GM20000 (cell line): ENCODE measurements at places on chromosomes 5 and 9.

DNA sequence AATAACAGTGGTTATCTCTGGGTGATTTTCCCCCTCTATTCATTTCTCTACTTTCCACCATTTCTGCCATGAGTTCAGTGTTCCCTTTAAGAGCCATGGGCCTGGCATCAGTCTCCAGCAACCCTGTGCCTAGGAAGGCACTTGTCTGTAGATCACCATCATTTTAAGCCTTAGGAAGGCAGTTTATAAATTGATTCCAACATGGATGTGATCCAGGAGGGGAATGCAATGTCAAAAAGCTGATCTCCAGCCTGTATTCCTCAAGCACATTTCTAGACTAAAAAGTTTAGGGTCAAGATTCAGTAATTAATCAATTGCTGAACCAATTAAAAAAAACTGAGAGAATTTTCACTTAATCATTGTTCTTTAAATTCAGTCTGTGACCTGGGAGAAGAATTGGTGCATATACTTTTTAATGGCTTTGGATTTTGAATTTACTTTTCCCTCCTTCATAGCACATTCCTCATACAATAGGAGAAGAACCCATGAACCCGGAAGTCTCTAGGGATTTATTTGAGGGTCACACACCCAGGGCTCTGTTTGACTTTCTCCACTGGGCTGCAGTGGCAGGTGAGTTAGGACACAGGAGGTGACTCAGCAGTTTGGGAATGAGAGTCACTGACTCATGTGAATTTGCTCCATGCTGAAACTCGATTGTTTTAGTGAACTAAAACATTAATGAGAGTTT is 6.1 kb upstream of the ERMP1 start:
- DNase-seq: no peak

- no peak for DNase-seq
These were observed 69.8 kb upstream of the RAI14 start for GRCh38 chr5:34586117-34586885.

- no peak for DNase-seq
These were observed 17.1 kb downstream of the GKAP1 start for GRCh38 chr9:83800236-83801033.

- no peak for DNase-seq
These were observed 331.5 kb downstream of the SLIT3 start for GRCh38 chr5:168969326-168969886.

DNA sequence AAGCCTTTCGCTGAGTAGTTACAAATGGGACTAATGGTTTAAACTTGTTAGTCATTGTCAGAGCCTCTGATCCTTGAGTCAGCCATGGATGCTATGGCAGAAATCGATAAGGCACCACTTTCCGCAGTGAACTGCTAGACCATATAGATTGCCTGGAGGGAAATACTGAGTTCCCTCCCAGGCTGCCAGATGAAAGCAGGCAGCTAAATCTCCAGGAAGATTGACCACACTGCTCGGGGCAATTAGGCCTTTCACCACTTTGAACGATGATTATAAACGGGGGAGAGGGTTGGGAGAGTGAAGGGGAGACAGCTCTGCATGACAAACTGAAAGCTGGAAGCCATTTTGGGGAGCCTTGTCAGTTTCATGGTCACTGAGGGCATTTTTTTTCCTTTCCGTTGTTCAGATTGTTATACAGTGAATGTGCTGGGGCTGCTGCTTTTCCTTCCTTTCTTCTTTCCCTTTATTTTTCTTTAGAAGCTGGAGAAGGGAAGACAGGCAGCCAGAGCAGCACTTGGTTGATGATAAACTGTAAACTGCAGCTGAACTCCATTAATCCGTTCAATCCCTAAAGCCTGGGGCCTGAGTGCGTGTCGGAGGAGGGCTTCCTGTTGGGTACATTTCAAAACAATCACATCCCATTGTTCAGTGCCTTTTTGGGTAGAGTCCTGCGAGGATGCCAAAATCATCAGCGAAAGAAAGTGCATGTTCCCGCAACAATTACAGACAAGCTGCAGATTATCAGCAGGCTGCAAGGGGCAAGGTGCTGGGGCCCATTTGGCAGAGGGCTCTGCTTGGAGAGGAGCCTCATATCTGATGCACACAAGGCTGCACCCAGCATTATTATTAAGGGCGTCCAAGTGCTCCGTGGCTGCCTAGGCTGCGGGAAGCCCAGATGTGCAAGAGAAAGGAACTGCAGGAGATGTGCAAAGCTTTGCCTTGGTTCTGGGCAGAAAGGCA is 308.4 kb downstream of the PSAT1 start:
- no peak for DNase-seq

GRCh38 chr9:89980600-89980999 is 375.8 kb downstream of the GADD45G start:
- DNase-seq: no peak

GRCh38 chr5:160171666-160172065 is 52.4 kb upstream of the PWWP2A start:
- no peak for DNase-seq

DNA sequence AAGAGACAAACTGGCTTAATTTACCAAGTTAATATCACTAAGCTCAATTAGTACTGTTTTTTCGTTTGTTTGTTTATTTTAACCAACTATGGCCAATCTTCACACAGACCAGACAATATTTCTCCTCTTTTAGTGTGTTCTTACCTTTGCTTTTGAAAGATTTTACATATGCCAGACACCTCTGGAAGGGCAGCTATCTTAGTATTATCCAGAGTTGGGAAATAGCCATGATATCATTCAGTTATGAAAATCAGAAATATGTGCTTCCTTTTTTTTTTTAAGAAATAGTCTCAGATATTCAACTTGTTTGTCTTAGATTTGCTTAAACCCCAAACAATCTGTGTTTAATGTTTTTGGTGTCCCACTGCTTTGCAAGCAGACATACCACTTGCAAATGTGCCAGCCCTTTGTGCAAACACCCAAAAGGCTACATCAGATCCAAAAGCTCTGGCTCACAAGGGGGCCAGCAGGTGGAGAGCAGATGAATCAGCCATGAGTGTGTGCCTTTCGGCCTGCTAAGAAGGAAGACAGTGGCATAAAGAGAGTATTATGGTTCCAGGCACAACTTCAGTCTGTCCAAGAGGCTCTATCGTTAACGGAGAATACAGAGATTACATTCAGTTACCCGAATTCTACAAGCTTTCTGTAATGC is 147.6 kb downstream of the EFNA5 start:
- no peak for DNase-seq

DNA sequence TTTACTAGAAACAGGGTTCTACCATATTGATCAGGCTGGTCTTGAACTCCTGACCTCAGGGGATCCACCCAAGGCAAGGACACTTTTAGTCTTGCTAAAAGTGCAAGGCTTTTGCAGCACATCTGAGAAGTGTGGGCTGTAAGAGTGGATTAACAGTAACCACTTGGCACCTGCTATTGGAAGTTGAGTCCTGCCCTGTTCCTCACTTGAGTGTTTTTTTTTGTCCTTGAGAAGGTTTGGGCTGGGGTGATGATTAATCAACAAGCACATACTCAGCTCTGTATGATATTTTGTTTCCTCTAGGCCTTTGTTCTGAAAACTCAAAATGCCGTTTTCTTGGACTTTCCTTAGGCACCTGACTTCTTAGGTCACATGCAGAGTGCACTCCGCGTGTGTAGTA is 37.4 kb downstream of the SNX30 start:
- DNase-seq: no peak

DNA sequence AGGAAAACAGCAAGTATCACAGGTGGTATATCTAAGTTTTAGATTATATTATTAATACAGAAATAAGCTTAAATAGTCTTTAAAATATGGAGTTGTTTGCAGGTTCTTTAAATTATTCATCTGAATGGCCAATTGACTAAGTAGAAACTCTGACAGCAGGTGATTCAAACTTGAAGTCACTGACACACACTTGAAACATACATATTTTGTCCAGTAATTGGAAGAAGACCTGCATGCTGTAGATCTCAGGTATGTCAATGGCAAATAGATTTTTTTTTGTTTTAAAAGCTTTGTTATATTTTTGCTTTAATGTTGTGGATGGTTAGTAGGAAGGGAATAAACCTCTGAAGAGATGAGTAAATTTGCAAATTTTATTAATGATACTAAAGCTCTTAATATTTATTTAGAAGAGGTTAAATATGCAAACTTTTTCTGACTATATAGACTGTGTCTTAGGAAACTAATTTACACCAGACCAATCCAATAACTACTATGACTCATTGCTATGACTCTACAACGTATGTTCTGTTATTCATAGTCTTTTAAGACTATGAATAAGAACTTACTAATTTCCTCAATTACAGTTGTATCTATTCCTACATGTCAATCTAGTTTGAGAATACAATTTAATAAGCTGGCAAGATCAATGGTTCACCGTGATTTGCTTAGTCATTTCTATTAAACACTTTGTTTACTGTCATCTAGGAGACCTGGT is 53.9 kb upstream of the RORB start:
- no peak for DNase-seq

- DNase-seq: no peak
These were observed 89.1 kb downstream of the NRG2 start for GRCh38 chr5:139954022-139954421.

- peak; percentile 50 for DNase-seq
These were observed 244.1 kb downstream of the ADGRV1 start for GRCh38 chr5:90802474-90803317.

DNA sequence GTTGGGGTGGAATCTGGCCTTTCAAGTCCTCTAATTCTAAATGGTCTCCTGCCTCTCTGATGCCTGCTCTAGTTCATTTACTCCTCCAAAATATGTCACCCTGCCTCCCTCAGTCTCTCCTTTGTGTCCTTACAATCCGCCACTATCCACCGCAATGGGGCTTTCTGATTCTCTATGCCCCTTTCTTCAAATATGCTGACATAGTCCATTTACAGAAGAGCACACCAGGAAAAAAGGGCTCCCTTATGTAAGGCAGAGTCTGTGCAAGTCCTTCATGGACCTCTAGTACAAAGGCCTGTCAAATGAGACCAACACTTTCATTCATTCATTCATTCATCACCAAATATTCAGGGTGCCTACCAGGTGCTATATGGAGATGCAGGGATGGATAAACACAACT is 2.0 kb upstream of the ASTN2 start:
- no peak for DNase-seq

DNA sequence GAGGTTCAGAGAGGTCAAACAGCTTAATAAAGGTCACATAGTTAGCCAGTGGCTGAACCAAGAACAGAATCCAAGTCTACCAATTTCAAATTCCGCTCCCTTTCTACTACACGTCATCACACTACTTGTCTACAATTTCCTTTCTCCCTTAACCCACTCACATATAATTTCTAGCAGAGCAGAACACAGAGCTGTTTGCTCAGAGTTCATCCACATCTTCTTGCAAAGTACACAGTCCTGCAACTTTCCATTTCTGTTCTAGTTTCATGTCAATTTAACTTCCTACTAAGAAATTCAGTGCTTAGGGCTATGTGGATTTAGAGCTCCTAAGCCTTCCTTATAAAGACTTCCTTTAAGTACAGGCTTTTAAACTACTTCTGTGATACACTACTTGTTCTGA is 61.3 kb downstream of the MEGF9 start:
- no peak for DNase-seq

DNA sequence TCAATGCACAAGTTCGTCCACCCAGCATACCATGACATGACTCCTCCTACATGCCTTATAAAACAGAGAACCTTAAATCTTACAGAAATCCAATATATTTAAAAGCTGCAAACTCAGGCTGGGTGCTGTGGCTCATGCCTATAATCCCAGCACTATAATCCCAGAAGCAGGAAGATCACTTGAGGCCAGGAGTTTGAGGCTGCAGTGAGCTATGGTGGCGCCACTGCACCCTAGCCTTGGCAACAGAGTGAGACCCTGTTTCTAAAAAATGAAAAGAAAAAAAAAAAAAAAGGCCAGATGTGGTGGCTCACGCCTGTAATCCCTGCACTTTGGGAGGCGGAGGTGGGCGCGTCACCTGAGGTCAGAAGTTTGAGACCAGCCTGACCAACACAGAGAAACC is 68.7 kb downstream of the MTMR12 start:
- DNase-seq: no peak

GRCh38 chr9:120648581-120649197 is 65.6 kb downstream of the MEGF9 start:
- DNase-seq: no peak

- DNase-seq: no peak
These were observed 4.3 kb upstream of the DDX41 start for GRCh38 chr5:177520916-177521513.

GRCh38 chr5:138936-139335 is 47.0 kb downstream of the PLEKHG4B start:
- DNase-seq: no peak

GRCh38 chr5:129113867-129114266 is 19.3 kb downstream of the ISOC1 start:
- no peak for DNase-seq

GRCh38 chr5:127409921-127410675 is 107.3 kb upstream of the PRRC1 start:
- DNase-seq: peak; percentile 18

DNA sequence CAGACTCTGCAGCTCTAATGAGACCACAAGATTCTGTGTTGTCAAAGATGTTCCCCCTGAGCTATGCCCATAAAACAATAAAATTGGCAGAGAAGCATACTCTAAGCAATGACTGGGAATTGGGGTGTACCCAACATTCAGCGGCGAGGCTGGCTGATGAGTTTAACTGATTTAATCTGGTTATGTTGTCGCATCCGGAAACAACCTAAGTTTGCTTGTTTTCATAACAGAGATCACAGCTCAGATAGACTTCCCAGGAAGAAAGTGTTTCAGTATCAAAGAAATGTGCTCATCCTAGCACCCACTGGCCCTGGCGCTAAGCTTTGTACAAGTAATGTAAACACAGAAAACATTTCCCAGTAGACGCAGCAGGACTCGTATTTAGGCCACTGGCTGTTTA is 7.4 kb downstream of the SEMA5A start:
- no peak for DNase-seq
